Iris pigment epithelial cell (primary cell): ENCODE measurements at places on chromosomes 16 and 17.
A peak's percentile ranks its signal among the peaks of the same experiment; 100 is the strongest.

GRCh38 chr16:55559233-55559632, 7.3 kb upstream of the CAPNS2 start:
- DNase-seq: peak; percentile 16

DNA sequence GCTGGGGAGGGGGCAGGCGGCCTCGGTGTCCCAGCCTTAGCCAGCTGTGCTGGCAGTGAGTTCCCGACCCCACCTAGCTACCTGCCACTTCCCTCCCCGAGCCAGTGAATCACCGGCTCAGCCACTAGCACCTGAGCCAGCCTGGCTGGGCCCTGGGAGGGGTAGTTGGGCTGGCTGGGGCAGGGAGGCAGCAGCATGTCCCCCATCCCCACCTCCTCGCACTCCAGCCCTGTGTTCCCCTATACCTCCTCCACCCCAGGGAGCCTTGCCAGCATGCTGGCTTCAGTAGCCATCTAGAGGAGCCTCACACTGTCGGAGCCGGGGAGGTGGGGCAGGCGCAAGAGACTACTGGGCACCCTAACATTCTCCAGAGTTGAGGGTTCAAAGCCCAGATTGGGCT, 2.8 kb downstream of the EVPL start:
- no peak for DNase-seq

- peak; percentile 39 for DNase-seq
These were observed 28.4 kb upstream of the TMC5 start for GRCh38 chr16:19389246-19389645.

GRCh38 chr16:12637002-12637401, 166.7 kb downstream of the CPPED1 start:
- peak; percentile 10 for DNase-seq

- no peak for DNase-seq
These were observed 19.8 kb upstream of the PITPNA start for GRCh38 chr17:1582374-1582773.

DNA sequence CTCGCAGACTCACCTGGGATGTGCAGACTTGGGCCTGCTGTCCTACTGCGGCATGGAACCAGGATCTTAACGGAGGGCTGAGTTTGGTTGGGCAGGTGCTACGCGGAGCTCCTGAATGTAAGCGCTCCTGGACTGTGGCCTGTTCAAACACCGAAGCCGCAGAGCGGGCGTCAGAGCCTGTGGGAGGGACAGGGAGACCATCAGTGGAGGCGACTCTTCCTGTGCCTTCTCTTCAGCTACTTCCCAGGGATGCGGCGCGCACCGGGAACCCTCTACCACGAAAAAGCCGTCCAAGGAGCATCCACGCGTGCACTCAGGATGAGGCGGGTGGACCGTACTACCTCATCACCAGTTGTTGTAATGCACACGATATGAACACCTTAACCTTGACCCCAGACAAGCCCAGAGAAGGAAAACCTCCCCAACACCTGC, 2.0 kb downstream of the USP36 start:
- no peak for DNase-seq
